Nucleus accumbens (tissue), 56 donors: ENCODE measurements at places on chromosomes 13 and 19.

GRCh38 chr19:49475995-49476880 lies 2.2 kb downstream of the FLT3LG start:
- no peak for DNase-seq

DNA sequence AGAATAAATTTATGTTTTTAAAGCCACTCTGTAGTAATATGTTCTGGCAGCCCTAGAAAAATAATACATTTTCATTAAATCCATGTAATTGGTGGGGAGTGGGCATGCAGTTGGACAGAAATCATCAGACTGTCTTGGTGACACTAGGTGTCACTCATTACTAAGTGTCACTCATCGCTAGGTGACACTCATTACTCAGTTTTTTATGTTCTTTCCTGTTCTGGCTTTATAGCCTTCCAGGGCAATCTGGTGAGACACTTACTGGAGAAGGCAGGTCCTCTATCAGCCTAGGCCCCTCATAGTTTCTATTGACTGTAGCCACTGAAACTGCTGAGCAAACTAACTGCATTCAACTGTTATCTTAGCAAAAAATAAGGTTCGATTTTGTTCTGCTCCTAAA lies 542.1 kb downstream of the SLITRK1 start:
- no peak for DNase-seq

GRCh38 chr13:89029062-89029461 lies 1357.9 kb downstream of the SLITRK5 start:
- no peak for DNase-seq

- no peak for DNase-seq
Measured at GRCh38 chr13:109734002-109734785, 52.2 kb downstream of the IRS2 start.

GRCh38 chr13:107866941-107867623 lies 348.3 kb downstream of the LIG4 start:
- no peak for DNase-seq

DNA sequence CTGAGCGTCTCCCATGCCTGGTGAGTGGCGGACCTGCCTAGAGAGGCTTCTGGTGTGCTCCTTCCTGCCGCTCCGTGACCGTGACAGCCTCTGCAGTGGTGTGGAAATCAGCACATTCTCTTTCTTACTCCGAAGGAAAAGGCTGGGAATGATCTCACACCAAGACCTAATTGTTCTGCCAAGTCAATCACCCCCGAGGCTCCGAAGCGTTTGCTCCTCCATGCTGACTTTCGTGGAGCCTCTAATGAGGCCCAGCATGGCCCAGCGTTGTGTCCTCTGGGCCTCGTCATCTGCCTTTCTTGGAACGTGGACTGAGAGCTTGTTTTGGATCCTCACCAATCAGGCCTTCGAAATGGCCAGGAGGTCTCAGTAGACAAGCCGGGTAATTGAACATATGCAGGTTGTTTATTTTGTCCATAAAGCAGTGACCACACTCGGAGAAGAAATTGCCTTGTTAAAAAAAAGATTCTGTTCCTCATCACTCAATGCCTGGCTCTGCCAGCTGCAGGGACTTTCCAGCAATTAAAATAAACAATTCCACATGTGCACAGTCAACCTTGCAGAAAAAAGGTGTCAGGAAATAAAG lies 107.1 kb downstream of the UBL3 start:
- no peak for DNase-seq

GRCh38 chr13:80173224-80173623 lies 167.7 kb downstream of the SPRY2 start:
- no peak for DNase-seq

GRCh38 chr13:29193083-29193482 lies 372.9 kb downstream of the MTUS2 start:
- no peak for DNase-seq

GRCh38 chr13:61024046-61024445 lies 391.6 kb downstream of the PCDH20 start:
- DNase-seq: no peak

DNA sequence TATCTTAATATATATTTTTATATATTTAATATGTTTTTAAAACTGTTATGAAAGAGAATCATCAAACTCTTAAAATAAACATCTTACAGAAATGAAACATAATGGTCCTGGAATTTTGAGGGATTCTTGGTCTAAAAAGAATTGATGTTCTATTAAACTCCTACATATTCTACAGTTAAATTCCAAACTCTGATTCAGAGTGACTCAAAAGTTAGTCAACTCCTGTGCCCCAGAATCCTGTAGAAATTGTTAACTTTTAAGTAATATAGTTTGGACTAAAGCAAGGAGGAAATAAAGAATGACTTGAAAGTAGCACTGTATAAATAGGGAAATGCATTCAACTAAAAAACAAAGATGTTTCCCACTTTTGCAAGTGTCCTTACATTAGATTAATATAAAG lies 47.7 kb downstream of the FNDC3A start:
- DNase-seq: no peak

GRCh38 chr13:37665420-37665819 lies 66.9 kb upstream of the POSTN start:
- no peak for DNase-seq

DNA sequence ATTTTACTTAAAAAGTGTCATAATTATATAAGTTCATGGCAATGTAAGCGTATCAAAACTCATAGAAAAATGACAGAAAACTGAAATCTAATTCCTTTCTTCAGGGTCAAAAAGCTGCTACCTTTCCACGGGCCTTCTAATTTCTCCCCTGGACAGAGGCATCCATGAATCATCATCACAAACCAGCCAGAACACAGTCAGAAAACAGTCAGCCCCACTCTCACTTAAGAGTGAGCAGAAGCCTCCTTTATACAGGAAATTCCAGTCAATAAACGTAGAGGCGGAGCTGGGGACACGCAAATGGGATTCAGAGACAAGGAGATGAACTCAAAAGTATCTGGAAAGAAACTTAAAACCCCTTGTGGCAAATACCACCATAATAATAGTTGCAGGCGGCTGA lies 54.2 kb upstream of the ABCC4 start:
- DNase-seq: no peak

GRCh38 chr13:24982333-24982999 lies 113.5 kb upstream of the PABPC3 start:
- no peak for DNase-seq

GRCh38 chr19:30226464-30227011 lies 145.6 kb upstream of the ZNF536 start:
- no peak for DNase-seq

DNA sequence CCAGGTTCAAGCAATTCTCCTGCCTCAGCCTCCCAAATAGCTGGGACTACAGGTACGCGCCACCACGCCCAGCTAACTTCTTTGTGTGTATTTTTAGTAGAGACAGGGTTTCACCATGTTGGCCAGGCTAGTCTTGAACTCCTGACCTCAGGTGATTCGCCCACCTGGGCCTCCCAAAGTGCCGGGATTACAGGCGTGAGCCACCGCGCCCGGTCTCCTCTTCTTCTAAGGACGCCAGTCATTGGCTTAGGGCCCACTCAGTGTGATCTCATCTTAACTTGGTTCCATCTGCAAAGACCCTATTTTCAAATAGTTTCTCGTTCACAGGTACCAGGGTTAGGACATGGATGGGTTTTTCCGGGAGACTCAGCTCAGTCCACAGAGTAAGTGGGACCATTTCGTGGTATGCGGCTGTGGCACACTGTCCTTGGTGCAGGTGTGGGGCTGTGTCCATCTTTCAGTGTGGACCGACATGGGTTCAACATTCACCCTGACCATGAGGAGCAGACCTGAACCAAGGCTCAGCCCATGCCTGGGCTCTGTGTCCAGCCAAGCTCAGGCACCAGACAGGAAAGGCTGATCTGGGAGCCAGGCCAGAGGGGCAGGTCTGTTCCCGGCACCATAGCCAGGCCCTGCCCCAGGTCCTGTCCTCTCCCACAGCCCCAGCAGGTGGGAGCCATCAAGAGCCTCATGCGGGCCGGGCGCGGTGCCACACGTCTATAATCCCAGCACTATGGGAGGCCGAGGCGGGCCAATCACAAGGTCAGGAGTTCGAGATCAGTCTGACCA lies 2.8 kb upstream of the MKNK2 start:
- no peak for DNase-seq
